ENCODE measurements at places on chromosomes 5 and 9.

- no peak for DNase-seq
Observed at GRCh38 chr9:19030899-19031298, 2.1 kb downstream of the SAXO1 start.

- DNase-seq, result no peak
Observed at GRCh38 chr9:87007711-87008366, 60.5 kb upstream of the GAS1 start.

GRCh38 chr5:124663101-124663506 lies 83.3 kb downstream of the ZNF608 start:
- no peak for DNase-seq

DNA sequence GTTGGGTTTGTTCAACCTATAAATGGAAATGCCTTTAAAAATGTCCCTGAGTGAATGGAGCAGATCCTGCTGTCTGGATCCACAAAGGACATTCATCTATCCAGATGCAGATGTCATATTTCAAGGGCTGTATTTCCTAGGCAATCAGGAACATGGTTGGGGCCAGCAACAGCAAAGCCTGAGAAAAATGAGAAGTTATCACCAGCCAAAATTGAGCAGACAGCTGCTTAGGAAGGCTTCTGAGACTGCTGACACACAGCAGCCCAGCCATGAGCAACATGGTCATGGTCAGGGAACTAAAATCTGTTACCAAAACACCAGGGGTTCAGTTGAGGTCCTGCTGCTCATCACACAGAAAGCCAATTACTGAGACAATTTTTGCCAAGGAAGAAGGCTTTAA lies 9.2 kb upstream of the IL7R start:
- DNase-seq, result no peak

- DNase-seq, result no peak
Observed at GRCh38 chr9:130159915-130160670, 12.1 kb upstream of the NCS1 start.

GRCh38 chr5:157214415-157214814 lies 33.8 kb downstream of the ITK start:
- no peak for DNase-seq

GRCh38 chr5:62419609-62420008 lies 7.0 kb downstream of the IPO11 start:
- DNase-seq, result no peak

DNA sequence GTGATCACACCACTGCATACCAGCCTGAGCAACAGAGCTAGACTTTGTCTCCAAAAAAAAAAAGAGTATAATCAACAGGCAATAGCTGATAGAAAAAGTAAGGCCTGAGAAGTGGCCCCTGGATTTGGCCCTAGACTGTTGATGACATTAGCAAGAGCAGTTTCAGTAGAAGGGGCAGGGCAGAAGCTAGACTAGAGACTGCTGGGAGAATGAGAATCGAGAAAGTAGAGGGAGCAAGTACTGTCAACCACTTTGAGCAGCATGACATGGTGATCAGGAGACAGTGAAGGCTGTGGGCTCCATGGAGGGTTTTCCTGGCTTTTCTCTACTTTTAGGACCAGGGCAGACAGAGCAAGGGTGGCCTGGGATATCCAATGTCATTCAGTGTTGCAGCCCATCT lies 34.9 kb upstream of the B4GALT1 start:
- DNase-seq, result no peak

DNA sequence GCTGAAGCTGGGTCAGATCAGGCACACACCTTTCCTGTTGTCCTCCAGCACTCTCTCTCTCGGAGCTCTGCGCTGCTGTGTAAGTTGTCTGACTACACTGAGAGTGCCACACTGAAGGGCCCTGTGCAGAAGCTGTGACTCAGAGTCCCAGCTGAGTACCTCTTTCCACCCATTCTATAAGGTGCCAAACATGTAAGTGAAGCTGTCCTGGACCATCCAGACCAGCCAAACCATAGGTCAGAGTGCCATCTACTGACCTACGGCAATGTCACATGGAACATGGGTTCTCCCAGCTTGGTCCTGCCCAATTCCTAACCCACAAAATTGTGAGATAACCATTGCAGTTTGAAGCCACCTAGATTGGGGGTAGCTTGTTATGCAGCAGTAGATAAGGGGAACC lies 68.2 kb downstream of the ADCY2 start:
- no peak for DNase-seq

- no peak for DNase-seq
Observed at GRCh38 chr5:106646106-106646505, 1024.6 kb downstream of the EFNA5 start.

GRCh38 chr5:128681764-128682592 lies 143.9 kb upstream of the FBN2 start:
- DNase-seq, result no peak

DNA sequence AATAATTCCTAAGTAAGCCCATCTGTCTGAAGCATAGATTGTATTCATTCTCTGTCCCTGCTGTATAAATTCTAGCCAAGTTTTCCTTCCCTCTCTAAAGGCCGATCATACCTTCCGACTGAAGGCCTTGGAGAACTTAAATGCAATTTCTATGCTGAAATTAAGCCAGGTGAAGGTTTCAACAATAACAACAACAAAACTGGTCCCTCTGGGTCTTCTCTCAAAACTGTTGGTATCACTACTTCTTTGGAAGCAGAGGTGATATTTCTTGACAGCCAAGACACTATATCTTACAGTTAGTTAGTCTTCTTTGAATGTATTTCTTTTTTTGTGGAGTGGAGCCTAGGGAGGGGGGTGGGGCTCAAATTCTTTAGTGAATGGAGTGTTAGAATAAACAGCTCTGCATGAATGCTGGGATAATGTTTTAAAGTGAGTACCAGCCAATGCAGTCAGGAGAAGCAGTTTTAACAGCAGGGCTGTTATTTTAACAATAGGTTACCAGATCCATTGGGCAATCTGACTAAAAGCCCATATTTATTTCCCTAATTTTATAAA lies 508.9 kb downstream of the EBF1 start:
- no peak for DNase-seq

DNA sequence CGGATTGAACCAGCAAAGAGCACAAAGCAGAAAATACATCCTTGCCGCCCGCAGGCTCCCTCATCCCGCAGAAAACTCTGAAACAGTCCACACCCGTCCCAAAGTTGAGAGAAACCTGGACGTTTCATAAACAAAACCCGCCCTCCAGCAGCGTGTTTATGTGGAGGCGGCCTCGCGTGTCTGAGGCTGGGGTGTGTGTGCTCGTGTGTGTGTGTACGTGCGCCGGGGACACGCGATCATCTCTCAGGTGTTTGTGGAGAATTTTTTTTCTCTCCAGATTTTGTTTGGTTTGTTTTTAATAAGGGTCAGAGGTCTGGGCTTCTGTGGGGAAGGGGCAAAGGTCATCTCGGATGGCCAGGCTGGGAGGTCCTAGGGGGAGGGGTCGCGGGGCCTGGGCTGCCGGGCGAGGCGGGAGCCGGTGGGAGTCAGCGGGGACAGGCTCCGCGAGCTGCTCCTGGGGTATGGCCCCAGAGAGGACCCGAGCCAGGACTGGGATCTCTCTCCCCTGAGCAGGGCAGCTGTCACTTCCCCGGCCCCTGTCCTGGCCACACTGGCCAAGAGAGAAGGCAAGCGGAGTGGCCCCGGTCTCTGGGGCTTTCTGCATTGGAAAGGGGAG lies 206.4 kb downstream of the C9orf50 start:
- DNase-seq, result peak; percentile 63

DNA sequence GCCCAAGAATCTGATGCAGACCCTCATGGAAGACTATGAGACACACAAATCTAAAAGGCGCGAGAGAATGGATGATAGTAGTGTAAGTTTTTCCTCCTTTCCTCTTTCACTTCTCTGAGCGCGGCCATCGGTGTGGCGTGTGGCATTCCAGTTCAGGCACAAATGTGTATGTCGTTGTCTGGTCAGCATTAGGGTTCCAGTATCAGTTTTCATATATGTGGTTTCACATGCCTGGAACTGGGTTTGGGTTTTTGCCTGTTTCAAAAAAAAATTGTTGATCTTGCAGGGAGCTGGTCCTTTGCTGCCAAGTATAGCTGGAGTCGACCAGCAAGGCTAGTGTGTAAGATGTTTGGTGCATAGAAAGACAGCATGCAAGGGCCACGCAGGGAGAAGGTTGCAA lies 51.5 kb downstream of the C9orf152 start:
- DNase-seq, result no peak

DNA sequence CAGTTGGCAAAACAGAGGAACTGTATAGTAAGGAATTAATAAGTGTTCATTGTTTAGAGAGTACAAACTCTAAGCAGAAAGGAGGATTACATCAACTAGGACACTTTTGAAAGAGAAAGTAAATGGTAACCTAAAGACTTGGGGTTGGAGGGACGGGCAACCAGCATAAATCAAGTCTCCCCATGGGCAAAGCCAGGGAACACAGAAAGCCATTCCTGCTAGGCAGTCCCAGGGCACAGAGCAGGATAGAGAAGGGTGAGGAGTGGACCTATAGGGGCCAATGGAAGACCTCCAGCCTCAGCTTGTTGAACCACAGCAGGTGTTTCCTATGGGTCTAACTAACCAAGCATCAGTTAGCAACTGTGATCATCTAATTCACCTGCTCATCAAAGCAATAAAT lies 9.2 kb upstream of the ERAP1 start:
- no peak for DNase-seq

DNA sequence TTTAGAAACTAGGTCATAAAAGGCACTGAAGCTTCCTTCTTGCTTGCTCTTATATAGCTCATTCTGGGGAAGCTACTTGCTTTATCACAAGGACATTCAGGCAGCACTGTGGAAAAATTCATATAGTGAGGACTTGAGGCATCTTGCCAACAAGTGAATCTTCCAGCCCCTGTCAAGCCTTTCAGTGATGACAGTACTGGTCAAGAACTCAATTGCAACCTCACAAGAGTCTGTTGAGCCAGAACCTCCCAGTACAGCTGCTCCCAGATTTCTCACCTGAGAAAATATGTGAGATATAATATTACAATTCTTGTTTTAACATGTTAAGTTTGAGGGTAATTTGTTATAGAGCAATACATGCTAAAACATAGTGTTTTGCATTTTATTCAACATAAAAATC lies 2011.0 kb upstream of the NUDT12 start:
- no peak for DNase-seq

DNA sequence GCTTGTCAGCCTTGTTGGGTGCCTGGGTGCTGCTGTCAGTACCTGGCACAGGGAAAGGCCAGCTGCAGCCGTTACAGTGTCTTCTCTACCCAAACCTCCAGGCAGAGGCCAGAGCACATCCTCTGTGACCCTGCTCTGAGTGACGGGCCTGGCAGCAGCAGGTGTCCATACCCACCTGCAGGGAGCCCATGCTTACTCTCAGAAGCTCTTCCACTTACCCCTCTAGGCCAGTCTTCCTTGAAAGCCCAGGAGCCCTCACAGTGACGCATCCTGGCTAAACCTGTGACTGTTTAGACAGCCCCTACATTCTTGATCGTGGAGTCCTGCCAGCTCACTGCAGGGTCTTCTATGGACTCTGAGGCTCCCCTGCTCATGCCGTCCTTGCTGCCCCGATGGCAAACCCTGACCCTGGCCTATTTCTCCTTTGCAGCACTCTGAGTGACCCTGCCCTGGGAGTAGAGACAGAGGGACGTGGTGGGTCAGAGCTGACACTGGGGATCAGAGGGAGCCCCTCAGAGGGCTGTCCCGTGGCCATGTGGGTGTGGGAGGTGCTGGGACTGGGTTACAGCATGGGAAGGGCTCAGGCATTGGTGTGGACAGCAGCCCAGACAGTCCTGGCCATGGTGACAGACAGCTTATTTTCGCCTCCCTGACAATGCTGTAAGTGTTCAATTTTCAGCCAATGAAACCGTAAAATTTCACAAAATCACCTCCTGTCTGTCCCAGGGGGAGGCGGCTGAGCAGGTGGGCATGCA lies 67.6 kb upstream of the RNF130 start:
- DNase-seq, result no peak

DNA sequence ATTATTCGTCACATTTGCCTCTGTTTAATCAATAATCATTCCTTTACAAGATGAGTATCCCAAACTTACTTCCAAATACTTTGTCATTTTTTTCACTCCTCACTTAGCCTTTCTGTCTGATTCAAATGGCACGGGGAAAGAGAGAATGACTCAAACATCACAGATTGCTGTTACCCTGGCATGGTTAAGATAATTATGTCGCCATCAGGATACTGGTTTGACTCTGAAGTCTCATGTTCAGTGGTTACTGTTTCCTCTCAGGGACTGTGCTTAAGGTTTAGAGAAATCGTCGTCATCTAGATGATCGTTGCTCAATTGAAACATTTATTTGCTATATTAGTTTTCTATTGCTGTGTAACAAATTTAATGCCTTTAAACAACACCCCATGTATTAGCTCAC lies 45.2 kb upstream of the RAD23B start:
- DNase-seq, result no peak

DNA sequence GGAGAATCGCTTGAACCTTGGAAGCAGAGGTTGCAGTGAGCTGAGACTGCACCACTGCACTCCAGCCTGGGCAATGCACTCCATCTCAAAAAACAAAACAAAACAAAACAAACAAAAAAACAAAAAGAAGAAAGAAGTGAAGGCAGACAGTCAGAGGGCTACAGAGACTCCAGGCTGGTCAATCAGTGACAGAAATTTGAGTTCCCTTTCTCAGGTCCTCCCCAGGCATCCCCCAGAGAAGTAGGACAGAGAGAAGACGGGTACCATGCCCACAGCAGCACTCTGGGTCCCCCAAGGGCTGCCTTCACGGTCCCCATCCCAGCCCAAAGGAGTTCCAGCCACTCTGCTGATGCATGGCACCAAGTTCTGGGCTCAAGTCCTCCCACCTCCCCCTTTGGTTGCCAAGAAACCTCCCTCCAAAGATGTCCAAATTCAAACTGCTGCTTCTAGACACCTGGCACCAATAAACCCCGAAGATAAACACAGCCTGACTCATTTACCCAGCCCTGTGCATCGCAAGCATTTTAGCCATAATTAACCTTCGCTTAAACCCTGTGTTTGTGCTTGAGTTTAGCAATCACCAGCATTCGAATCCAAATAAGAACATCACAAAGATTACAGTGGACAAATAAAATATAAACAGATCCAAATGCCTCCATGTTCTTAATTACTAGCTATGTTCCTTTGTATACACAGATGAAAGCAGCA lies 24.0 kb downstream of the SEMA4D start:
- DNase-seq, result no peak

DNA sequence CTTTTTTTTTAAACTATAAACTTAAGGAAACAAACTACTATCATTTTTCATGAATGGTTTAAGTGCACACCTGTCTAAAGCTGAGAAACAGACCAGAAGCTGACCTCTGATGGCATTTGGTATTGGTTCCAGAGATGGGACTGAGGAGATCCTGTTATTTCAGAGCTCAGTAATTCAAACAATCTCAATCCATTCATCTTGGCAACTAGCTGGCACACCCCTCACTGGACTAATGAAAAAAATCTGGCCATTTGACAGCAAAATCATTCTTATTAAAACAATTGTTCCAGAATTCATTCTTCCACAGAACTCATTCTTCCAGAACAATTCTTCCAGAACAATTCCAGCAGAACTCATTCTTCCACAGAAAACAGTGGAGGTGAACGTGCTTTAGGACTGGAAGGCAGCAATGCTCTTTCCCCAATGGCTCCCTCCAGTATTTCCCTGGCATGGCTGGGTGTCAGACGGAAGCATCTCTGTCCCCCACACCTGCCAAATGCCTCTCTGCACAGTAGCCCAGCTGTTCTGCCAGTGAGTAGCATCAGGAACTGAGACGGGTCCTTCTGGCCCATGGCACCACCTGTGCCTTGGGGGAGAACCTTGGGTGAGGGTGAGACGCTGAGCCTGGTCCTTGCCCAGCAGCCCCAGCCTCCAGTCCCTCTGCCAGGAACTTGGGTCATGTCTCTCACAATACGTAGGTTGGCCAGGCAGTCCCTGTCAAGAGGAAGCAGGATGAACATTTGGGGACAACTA lies 87.5 kb upstream of the EQTN start:
- DNase-seq, result no peak
